NB4 (cell line): ENCODE measurements at places on chromosomes 3 and 15.

- no peak for DNase-seq
Observed at GRCh38 chr15:95454403-95455262, 875.9 kb upstream of the NR2F2 start.

DNA sequence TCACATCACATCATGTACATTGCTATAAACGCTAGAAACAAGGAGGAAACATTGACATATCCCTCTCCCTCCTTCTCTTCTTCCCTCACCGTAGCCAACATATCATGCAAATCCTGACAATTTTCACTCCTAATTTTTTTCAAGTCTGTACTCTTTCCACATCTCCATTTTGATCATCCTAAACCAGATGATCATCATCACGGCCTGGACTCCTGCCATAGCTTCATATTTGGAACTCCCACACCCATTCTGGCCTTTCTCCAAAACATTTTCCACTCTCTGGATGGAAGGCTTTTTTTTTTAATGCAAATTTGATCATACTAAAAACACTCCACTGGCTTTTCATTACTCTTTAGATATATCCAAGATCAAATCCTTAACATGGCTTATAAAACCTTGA, 248.0 kb upstream of the CNTN3 start:
- DNase-seq = no peak

DNA sequence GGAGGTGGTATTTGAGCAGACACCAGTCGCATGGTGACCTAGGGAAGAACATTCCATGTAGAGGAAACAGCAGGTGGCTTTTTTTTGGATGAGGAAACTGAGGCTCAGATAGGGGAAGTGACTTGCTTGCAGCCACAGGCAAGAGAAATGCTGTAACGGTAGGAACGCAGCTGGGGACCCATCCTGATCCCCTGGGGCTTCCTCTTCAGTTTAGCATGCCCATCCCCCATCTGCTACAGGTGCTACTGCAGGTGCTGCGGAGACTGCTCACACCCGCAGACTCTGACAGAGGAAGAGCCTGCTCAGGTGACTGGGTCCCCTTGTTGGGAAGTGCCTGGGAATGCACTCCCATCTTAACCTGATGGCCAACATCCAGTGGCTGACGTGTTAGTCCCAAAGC, 55.4 kb upstream of the SEC13 start:
- no peak for DNase-seq

DNA sequence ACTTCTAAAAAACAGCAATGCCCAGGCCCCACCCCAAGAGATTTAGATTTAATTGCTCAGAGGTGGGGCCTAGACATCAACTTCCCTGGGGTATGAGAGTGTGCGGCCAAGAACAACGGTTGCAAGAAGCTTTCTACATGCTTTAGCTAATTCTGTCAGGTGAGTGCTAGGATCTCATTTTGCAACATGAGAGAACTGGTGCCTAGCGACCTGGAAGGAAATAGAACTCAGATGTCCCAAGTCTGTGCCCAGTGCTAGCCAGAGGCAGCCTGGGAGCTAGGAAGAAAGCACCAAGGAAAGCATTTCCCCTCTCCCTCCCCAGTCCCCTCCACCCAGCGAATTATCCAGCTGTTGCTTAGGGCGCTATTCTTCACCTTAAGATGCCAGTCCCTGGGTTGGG, 22.9 kb upstream of the HRH1 start:
- DNase-seq = no peak

DNA sequence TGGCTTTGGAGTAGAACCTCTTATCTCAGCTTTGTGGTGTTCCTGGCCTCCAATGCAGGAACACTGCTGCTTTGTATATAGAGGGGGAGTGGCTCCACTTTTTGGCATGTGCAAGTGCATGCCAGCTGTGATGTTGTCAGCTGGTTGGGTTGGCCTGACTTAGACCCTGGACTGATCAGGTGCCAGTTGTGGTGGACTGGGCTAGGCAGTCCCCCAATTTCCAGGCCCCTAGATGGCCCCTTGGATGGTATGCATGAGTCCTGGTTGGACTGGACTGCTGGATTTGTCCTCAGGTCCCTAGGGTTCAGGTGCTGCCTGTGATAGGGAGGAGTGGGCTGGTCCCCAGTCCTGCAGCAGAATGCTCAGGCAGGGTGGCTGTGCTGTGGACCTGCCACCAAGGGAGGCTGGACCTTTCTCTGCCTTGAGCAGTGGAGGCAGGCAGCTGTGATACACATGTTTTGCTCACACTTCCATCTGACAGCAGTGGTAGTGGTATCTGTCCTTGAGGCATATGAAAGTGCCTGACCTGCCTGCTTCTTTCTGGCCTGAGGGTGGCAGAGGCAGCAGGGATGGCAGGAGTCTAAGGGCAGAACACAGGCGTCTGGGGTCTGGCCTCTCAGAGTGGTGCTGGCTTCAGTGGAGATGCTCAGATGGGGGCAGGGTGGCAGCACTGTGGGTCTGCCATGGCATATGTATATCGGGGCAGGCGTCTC, 74.8 kb downstream of the STXBP5L start:
- no peak for DNase-seq

DNA sequence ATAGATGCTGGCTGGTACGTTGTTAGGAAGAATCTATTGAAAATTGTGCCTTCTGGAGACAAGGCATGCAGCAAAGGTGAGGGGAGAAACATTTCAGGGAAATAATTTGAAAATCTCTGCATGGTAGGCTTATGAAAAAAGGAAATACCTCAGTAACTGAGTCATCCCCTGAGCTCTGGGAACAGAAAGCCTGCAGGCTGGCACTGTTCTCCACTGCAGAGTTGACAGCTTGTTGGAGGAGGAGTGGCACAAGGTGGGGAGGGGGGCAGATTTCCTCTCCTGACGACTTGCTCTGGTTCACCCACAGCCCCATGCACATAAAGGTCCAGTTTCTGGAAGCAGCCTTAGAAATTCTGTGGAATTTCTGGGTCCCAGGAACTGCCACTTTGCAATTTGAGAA, 179.4 kb downstream of the ABHD5 start:
- DNase-seq = no peak

- no peak for DNase-seq
Observed at GRCh38 chr3:25476639-25477038, 48.6 kb downstream of the RARB start.

DNA sequence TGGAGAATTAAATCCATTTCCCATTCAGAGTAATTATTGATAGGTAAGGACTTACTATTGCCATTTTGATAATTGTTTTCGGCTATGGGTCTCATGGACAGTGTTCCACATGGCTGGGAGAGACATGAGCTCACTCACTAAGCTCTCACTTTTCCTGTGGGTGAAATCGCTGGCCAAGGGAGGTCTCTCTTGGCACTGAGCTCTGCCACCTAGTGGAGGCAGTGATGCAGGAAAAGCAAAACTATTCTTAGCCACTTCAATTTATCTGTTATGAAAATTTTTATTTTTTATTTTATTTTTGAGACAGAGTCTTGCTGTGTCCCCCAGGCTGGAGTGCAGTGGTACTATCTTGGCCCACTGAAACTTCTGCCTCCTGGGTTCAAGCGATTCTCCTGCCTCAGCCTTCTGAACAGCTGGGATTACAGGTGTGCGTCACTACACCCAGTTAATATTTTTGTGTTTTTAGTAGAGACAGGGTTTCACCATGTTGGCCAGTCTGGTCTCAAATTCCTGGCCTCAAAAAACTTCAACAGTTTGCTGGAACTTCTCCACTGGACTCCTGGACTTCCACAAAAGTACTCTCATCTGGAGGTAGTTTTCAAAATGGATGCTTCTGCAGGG, 4.7 kb upstream of the RNF13 start:
- DNase-seq = peak; percentile 70

- DNase-seq = no peak
Observed at GRCh38 chr3:38690185-38690584, 40.7 kb upstream of the SCN5A start.

GRCh38 chr3:136142592-136142991, 53.5 kb downstream of the MSL2 start:
- no peak for DNase-seq

- no peak for DNase-seq
Observed at GRCh38 chr3:87269723-87270122, 6.7 kb downstream of the POU1F1 start.

GRCh38 chr15:60648928-60649679, 170.2 kb upstream of the ICE2 start:
- no peak for DNase-seq

- peak; percentile 93 for DNase-seq
Observed at GRCh38 chr15:89370120-89370977, 35.7 kb upstream of the POLG start.

- DNase-seq = peak; percentile 21
Observed at GRCh38 chr15:41969851-41970431, 2.4 kb downstream of the EHD4 start.

DNA sequence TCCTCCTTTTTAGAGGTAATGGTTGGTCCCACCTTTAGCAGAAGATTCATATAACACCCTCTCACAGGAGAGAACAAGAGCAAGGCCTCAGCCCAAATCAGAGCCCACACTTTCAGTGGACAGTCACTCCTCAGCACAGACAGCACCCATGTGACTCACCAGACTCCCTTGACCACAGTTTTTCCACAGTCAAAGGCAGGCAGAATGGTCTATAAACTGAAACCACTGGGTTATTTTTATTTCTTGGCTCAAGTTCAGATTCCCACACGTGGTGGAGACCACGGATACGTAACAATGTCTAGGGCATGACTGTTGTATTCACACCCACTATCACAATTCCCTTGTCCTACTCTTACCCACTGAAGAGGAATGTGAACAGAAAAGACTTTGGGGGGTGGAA, 237.8 kb upstream of the UBE2E1 start:
- DNase-seq = peak; percentile 34

DNA sequence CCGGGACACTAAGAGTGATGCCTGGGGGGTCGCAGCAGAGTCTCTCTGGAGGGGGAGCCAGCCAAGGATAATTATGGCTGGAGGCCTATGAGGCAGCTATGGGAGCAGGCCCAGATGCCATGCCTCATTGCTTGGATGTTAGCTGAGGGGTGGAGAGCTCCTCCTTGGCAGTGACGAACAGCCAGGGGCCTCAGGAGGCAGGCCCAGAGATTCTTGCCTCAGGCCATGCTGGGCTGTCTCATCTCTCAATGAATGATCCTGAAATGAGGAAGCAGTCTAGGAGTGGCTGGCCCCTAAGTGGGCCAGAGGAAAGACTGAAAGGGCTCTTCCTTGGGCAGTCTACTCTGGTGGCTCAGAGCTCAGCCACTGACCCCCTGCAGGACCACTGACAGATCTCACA, 21.3 kb downstream of the KIF9 start:
- DNase-seq = peak; percentile 34

DNA sequence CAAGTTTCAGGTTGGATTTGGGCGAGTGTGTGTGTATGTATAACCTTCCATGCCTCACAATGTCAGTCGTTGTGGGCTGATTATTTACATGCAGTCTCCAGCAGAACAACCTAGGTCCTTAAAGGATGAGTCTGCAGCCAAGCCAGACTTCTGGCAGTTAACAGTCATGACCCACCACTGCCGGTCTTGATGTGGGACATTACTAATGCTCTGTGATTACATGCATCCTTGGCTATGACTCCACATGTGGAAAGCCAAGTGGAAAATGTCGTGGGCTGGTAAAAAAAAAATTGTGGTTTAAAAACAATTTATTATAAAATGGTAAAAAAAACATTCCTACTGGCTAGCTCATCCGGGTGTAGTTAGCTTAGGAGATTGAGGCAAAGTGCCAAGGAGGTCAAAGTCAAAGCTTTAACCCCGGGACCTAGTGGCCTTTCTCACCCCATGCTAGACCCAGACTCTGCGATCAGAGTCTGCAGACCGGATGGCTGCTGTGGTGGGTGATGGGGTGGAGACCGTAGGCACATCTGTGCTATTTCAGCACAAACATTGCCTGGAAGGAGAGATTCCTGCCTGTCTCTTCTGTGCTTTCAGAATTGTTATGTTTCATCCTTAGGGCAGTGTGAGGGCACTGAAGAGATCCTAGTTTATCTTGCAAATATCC, 6.8 kb downstream of the RARRES1 start:
- no peak for DNase-seq

- peak; percentile 33 for DNase-seq
Observed at GRCh38 chr3:2921903-2922302, 188.3 kb downstream of the IL5RA start.

GRCh38 chr3:18337231-18337630, 87.9 kb downstream of the SATB1 start:
- DNase-seq = no peak

- DNase-seq = no peak
Observed at GRCh38 chr3:46699676-46700523, 1.3 kb upstream of the TMIE start.

GRCh38 chr3:13579063-13579462, 30.1 kb downstream of the FBLN2 start:
- peak; percentile 21 for DNase-seq

DNA sequence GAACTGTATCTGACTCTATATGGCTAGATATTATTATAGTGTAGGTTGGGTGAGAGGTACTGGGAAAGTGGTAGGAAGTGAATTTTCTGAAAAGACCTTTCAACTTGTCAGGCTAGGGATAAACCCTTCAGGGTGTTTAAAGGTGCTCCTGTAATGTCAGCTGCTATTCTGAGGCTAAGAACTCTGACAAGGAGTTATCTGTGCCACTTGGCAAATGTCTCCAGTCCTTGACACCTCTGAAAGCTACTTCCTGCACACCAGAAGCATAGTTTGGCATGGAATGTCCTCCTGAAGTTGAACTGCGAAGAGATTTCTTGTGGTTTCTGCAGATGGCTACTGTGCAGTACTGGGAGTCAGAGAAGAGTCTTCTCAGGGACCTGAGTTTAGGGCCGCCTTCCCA, 194.3 kb downstream of the CDIN1 start:
- no peak for DNase-seq
